ENCODE measurements at places on chromosomes 6 and 20. TPM values are rescaled to one million over a fixed set of nuclear protein-coding genes. Genes with fewer than 3 reads are reported as not detected.

RNF144B gene
- total RNA-seq: 24.4 TPM

HIVEP2 gene
- total RNA-seq: 18.7 TPM

FOXQ1 gene
- total RNA-seq: 2.2 TPM

DNA sequence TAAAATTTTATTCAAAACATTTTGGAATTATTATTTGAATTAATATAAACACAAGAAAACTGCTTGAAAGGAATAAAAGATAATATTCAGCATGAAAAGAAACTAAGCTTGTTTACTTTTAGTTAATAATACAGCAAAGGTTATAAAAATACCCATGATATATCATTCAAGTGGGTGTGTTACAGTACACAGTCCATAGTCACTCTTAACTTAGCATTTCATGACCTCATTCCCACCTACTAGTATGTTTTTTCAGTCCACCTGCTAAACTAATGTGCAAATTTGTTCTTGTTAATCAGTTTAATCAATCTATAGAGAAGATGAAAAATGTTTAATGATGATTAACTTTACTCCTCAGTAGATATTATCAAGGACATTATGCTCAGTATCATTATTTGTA, 841.4 kb upstream of the EPHA7 start:
- no peak for DNase-seq

DNA sequence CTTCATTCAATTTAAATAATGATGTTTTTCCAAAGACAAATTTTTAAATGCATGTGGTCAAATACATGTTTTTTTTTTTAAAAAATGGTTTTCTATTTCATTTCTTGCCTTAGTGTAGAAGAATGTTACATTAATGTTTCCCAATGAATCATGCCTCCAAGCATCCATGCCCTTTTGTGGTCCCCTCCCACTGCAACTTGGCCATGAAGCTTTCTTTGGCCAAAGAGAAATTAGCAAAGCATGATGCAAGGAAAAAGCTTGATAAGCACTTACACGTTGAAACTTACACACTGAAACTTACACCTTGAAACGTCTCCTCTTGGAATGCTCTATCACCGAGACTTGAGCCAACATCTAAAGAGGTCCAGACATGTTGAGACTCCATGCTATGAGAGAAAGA, 93.0 kb upstream of the ELOVL5 start:
- DNase-seq: no peak

GRCh38 chr6:89244241-89244985, 27.3 kb upstream of the GABRR1 start:
- DNase-seq: no peak

DNA sequence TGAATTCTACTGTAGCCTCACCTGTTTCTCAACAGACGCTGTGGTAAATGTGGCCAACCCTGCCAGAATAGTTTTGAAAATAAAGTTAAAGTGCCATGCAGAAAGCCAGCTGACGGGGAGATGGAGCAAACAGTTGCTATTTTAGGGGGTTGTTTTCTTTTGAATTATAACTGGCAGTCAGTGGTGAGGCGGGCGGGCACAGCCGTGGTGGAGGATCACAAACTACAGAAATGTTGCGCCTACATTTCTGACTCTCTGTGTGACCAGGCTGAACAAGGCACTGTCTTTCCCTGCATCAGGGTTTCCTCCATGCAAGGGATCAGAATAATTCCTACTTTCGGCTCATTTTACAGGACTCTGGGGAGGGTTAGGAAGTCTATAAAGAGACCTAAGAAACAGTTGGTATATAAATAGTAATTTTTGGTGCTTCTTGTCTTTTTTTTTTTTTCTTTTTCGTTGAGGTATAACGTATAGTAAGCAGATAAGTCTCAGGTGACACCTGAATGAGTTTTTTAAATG, 17.2 kb downstream of the CHMP4B start:
- no peak for DNase-seq

- no peak for DNase-seq
These were observed 481.6 kb downstream of the ADGRB3 start for GRCh38 chr6:69116658-69117057.

DNA sequence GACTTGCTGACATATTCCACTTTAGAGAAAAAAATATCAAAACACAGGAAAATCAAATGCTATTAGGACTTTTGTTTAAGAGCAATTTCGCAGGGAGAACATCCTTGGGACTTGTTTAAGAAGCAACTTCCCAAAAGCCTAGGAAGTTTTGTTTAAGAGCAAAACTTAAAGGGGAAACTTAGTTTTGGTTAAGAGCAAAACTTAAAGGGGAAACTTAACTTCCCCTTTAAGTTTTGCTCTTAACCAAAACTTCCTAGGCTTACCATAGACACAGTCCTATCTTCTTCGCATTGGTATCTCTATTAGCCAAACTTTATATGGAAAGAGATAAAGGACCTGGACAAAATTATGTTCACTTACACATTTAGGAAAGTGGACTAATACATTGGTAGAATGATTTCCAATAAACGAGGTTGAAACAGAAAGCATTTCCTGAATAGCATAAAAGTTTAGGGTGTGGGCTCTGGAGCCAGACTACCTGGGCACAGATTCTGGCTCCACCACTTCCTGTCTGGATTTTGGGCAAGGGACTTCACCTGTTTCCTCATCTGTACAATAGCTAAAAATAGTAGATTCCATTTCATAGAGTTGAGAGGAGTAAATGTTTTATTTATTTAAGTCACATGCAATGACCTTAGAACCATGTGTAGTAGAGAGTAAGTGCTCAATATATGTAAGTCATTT, 15.7 kb downstream of the PAQR8 start:
- no peak for DNase-seq

DNA sequence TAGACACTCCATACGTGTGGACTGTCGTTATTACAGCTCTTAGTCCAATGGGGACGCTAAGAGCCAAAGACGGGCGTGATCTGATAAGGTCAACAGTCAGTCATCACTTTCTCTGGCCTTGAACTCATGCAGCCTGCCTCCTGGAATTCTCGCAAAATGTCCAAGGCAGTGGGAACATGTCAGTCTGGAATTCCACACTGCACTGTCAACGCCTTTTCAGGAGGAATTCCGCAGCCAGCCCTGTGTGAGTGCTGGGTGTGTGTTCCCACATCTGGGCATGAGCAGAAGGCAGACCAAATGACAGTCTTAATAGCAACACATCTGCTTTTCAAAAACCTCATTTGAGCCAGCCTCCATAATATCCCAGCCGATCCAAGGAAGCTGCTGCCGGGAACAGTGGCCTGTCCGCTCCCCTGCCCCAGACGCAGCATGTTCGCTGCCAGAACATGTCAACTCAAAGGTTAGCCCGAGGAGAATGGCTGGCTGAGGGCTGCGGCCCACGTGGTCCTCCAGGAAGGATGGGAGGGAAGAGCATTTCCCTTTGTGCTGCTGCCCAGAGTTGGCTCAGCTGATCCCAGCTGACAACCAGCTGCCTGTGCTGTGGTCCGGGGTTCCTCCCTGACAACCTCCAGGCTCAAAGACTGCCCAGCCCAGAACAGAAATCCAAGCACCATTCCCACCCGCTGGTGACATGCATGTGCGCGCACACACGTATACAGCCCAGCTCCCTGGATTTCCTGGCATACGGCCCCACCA, 103.1 kb downstream of the SULF2 start:
- peak; percentile 96 for DNase-seq

GRCh38 chr20:37869334-37869861, 33.5 kb upstream of the VSTM2L start:
- DNase-seq: no peak

- DNase-seq: no peak
These were observed 49.3 kb upstream of the CD2AP start for GRCh38 chr6:47428288-47428687.

Measured in skin of body (tissue), 3 donors.